ENCODE measurements at places on chromosomes 4 and X.

- no peak for DNase-seq
Measured at GRCh38 chr4:8938137-8938536, 66.5 kb upstream of the HMX1 start.

DNA sequence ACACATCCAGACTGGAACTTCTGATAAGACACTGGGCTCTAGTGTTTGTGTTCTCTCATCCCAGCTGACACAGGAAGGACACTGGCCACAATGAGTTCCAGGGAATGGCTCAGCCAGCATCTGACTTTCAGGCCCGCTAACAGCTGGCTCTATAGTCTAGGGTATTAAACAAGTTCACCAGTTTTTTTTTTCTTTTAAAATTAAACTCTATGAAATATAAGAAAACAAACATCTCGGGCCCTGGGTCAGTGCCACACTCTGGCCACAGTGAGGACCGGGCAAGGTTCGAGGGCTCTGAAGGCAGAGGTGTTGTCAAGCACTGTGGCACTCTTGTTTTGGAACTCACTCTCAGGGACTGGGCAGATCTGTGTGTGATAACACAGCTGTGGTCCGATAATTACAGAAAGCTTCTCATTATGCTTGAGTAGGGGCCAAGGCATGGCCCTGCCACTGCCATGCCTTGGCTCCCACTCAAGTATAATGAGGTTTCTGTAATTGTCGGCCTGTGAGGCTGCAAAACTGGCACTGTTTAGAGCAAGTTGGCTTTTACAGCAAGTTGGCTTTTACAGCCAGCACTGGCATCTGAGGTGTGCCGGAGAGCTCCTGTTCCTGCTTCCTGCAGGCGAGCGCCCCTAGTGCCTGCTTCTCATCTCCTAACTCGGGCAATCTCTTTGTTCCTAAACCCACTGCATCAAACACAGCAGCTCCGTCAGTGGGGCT, 62.8 kb downstream of the PPP1R2C start:
- peak; percentile 4 for DNase-seq

DNA sequence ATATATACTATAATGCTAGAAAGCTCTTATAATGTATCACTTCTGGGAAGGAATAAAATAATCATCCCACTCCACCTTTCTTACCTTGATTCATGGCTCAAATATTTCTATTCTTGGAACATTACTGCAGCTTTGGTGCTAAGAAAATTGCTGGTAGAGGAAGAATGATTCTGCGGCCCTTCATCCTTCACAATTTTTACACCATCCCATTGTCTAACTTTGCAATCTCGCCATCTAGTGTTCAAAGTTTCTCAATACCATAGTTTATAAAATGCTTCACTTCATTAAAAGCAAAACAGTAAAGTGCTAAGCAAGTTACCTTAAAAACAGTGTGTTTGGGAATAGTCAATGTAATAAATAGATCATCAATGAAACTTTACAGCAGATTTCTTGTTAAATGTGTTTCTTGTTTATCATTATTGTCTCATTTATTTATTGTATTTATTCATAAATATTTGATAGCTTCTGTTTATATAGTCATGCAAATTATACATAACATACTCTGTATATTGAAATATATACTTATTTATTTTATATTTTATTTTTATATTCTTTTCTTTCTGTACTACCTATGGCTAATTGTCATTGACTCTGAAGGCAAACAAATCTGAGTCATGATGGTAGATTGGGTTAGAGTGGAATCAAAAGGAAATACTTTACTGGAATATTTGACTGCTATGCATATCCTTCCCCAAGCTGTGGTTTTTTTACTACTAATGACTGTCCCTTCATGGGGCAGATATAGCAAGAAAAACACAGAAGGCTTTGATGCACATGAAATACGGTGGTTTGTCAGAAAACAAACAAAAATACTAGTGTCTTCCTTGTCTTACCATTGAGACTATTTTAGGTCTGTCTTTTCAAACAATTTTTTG, 390.7 kb downstream of the MAPK10 start:
- DNase-seq: no peak

- DNase-seq: no peak
Measured at GRCh38 chr4:169183581-169183980, 87.2 kb downstream of the SH3RF1 start.

DNA sequence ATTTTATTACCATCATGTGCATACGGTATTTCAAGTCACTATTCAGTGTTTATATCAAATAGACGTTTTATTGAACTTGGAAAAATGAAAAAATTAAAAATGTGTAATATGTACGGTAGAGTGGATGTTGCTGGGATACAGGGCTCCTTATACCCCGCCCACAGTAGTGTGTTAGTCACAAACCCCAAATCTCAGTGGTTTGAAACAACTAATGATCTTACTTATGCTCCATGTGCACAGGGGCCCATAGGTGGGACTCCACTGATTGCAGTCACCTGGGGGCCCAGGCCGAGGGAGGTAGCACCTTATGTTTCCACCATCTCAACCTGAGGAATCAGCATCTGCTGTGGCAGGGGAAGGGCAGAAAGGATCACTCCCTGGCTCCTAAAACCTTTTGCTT, 18.1 kb downstream of the LSM6 start:
- no peak for DNase-seq

DNA sequence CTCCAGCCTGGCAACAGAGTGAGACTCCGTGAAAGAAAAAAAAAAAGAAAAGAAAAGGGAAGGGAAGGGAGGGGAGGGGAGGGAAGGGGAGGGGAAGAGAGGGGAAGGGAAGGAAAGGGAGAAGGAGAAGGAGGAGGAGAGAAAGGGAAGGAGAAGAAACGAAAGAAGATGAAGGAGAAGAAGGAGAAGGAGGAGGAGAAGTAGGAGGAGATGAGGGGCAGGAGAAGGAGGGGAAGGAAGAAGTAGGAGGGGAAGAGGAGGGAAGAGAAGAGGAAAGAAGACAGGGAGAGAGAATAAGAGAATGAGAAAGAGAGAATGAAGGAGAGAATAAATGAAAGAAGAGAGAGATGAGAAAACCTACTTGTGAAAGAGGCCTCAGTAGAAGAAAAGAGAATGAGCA, 170.3 kb downstream of the DHRSX start:
- DNase-seq: no peak

DNA sequence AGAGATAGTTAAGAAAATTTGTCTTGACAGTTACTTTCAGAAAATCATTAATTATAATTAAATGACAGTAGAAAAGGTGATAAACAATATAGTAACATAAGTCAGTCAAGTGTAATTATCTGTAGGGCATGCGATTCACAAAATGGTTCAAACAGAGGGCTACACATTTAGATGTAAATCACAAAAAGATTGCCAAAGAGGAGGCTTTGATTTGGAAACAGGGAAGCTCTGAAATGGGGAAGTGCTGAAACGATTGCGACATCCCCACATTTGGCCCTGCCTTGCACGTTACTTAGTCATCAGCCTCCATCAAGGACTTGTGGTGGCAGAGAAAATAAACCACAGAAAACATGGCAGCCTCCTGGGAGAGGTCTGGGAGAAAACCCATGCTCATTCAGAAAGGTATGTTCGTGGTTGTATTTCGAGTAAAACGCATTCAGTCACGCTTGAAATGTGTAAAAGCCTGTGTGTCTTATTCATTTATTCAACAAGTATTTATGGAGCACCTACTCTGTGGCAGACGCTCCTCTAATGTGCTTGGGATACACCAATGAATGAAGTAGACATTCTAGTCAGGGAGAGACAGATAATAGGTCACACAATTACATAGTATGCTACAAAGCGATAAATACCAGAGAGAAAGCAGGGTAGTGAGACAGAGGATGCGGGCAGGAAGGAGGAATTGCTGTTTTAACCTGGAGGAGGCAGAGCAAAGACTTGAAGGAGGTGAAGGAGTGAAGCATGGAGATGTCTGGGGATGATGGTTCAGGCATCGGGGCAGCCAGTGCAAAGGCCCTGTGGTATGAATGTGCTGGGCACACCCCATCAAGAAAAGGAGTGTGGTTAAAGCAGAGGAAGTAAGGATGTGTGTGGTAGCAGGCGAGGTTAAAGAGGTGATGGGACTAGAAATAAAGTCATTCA, 7.8 kb downstream of the RBM47 start:
- DNase-seq: no peak

DNA sequence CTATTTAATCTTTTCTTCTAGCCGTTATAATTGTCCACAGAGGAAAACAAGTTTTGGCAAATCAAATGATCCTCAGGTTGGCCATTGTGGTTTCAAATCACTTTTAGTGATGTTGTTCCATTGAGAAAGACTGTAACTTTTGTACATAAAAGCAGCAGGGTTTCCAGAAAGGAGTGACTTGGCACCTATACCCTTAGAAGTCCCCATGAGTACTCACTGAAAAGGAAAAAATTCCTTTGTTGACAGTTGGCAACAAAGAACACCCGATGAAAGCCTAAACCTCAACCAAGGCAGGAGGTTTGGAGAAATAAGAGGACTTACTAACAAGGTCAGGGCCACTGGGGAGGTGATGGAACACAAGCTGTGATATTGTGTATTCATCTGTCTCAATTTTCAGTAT, 474.4 kb downstream of the RAPGEF2 start:
- no peak for DNase-seq

GRCh38 chrX:85309717-85310116, 65.9 kb downstream of the ZNF711 start:
- no peak for DNase-seq

DNA sequence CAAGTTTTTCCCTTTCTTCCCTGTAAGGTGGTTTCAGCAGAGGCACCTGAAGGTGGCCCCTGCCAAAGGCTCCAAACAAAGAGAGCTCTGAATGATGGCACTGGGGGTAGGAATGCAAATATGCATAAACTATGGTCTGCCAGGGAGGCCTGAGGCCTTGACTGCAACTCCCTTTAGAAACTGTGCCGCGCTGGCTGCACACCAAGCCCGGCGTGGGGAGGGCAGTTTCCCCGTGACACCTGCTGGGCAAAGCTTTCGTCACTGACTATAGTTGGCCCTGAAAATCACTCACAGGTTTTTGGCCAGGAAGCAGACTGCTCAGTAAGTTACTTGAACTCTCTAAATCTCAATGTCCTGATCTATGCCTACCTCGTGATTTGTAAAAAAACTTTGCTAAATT, 97.8 kb upstream of the ATOH1 start:
- DNase-seq: no peak

DNA sequence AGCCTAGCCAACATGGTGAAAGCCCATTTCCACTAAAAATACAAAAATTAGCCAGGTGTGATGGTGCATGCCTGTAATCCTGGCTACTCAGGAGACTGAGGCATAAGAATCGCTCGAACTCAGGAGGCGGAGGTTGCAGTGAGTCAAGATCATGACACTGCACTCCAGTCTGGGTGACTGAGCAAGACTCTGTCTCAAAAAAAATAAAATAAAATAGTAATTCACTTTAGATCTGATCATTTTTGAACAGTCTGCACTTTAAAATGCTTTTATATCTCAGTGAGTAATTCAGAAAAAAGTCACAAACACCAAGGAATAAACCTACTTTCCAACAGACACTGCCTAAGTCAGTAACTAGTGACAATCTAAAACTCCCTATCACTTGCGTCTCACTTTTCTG, 25.6 kb upstream of the CORIN start:
- no peak for DNase-seq

DNA sequence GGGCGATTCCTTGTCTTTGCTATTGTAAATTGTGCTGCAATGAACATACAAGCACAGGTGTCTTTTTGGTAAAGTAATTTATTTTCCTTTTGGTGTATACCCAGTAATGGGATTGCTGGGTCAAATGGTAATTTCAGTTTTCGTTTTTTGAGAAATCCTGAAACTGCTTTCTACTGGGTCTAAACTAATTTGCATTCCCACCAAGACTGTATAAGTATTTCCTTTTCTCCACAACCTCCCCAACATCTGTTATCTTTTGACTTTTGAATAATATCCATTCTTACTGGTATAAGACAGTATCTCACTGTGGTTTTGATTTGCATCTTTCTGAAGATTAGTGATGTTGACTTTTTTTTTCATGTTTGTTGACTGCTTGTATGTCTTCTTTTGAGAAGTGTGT, 2506.0 kb downstream of the PCDH7 start:
- DNase-seq: no peak

GRCh38 chrX:37509349-37509748, 62.1 kb upstream of the LANCL3 start:
- no peak for DNase-seq

DNA sequence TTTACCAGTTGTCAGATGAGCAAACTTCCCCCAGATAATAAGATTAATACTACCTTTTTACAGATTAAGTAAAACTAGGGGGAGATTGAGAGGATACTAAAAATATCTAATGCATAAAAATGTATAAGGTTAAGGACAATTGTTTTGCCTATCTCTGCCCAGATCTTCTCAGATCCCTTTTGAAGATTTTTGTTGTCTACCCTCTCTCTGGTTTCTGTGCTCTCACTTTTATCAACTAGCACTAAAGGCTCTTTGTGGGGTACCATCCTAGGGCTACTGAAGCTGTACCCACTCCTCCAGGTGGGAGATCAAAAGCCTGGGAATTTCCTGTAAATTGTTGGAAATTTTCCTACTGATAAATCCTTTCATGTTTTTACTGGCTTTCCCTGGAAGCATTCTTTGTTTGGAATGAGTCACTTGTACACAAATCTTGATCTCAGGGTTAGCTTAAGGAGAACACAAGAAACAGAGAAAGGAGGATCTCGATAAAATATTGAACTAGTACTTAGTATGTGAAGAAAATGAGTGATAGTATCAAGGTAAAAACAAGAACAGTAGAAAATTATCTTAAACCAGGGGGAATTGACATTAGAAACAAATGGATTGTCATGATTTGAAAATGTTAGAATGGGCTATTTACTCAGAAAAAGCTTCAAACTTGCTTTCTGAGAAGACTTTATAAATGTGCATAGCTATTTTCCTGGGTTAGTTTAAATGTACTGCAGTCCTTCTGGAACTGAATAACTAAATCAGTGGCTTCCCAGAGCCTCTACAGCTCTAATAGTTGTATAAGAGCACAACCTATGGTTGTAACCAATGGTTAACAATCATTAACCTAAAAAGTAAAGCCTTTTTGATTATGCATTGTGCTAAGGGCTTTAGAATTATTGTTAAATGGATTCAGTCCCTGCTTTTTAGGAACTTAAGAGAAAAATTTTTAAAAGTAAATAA, 679.9 kb upstream of the MAGEB2 start:
- DNase-seq: no peak

GRCh38 chr4:111066001-111066400, 443.1 kb upstream of the PITX2 start:
- no peak for DNase-seq

GRCh38 chrX:130758072-130758471, 144.9 kb downstream of the ENOX2 start:
- DNase-seq: no peak

DNA sequence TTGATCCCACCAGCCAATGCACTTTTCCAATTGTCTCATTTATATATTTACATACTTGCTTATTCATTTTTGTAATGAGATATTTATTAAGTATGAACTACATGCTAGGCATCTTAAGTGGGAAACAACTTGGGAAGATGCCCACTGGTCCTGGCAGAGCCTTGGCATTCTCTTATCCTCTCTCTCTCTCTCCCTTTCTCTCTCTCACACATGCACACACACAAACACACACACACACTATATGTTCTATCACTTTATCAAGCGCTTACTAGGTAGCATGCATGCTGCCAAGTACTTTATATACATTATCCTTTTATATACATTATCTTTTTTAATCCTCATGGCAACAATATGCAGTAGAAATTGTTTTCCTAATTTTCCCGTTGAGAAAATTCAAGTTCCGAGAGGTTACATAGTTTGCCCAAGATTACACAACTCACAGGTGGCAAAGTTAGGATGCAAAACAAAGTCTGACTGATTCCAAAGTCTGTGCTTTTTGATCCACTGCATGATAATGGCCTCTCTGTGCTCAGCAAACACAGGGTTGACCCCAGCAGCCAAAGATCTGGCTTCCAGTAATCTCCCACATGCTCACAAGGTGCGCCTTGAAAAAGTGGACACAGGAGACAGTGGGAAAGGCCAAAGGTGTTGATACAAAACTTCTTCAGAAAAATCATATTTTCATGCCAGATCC, 173.1 kb upstream of the KLF3 start:
- no peak for DNase-seq

- no peak for DNase-seq
Measured at GRCh38 chrX:1386338-1387127, 5.4 kb downstream of the SLC25A6 start.
